M059J (cell line): ENCODE measurements at places on chromosomes 1 and 21. TPM values are rescaled to one million over a fixed set of nuclear protein-coding genes. Genes with fewer than 3 reads are reported as not detected.

Gene SLC44A5
- total RNA-seq, result 0.12 TPM in 1 of 2 replicates, not detected in the other

Gene NCF2
- 10.8 and 17.1 TPM in 2 replicates for total RNA-seq

Gene ZNF669
- total RNA-seq, result 6.9 and 13.4 TPM in 2 replicates

Gene C1orf210
- not detected in 2 replicates for total RNA-seq

Gene GSTM5
- total RNA-seq, result not detected in 2 replicates

Gene OR2T33
- total RNA-seq, result not detected in 2 replicates

Gene TRNP1
- 3.9 and 11.6 TPM in 2 replicates for total RNA-seq

Gene GBP7
- not detected in 2 replicates for total RNA-seq

Gene RAB3B
- 7.4 and 12.6 TPM in 2 replicates for total RNA-seq

Gene PEX11B
- 31.0 and 42.5 TPM in 2 replicates for total RNA-seq

Gene KRTAP13-2
- total RNA-seq, result not detected in 2 replicates

Gene MCOLN3
- total RNA-seq, result 2.1 and 4.3 TPM in 2 replicates

DNA sequence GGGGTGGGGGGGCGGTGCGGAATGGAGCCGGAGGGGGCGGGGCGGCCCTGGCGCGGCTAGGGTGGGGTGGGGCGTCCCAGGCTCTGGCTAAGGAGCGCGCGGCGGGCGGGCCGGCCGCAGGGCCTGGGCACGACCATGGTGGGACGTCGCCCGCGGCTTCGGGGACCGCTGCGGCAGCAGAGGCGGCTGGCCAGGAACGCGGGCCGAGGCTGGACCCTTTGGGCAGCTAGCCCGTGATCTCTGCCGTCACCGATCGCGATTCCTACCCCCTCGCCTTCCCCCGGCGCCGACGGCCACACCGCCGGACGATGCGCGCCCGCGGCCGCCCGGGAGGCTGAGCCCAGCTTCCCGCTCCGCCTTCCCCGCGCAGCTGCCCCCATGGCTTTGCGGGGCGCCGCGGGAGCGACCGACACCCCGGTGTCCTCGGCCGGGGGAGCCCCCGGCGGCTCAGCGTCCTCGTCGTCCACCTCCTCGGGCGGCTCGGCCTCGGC lies at the start of gene MAP3K21:
Gene MAP3K21 (plus strand): TSS at position 74 of the 491 bp plus-strand sequence. CDS start 305 bp downstream, at position 379.
- DNase-seq, result no peak

- DNase-seq, result no peak
These were observed 50.9 kb downstream of the S100B start for GRCh38 chr21:46553993-46554392.

DNA sequence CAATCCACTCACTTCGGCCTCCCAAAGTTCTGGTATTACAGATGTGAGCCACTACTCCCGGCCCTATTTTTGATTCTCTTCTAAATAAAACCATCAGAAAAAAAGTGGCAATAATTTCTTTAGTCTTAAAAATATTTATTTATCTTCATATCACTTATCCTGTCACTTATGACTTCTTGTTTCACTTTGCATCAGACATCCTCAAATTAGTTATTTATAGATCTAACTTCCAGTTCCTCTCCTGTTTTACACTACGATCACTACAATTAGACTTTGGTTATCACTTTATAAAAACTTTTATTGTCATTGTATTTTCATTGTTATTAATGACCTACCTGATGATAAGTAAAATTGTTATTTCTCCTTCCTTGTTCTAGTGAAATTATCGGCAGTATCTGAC lies 783.4 kb upstream of the BRINP3 start:
- DNase-seq, result no peak

DNA sequence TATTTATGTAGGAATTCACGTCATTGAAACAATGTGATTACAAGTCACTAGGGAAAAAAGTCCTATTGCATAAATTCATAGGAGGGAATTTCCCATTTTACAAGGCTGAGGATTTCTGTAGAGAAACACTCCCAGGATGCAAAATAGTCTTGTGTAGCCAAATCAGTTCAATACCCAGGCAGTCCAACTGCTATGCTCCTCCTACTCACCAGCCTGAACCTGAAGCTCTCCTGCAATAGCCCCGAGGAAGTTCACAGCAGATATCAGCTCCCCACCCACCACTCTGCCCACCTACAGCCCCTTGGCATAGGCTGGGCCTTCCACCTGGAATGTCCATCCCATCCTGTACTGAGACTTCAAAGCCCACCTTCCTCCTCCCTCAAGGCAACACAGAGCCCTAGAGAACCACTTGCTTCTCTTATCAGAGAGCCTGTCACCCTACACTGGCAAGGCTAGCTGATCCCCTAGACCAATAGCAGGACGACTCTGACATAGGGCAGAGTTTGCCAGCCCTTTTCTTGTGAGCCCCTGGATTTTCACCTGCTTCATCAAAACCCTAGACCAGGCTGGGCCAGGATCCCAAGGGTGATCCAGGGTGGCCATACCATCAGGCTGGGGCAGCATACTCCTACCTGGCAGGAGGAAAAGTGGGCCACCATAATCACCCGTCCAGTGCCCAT lies 1.5 kb downstream of the LSS start:
- peak; percentile 17 for DNase-seq

DNA sequence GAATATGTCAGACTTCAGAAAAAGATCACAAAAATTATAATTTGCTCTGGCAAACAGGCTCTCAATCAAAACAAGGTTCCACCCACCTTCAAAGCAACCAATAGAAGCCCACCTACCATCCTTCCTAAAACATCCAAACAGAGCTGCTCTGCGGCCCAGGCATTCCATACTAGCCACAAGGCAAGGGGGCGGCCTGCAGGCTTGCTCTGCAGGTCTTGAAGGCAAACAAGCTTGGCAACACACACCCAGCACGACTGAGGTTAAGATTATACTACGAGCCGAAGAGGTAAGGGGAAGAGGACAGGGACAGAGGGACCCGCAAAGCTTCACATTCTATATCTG lies 207.3 kb downstream of the SLC45A1 start:
- DNase-seq, result peak; percentile 36

- DNase-seq, result peak; percentile 79
These were observed 17.6 kb upstream of the IFI6 start for GRCh38 chr1:27689423-27690173.

DNA sequence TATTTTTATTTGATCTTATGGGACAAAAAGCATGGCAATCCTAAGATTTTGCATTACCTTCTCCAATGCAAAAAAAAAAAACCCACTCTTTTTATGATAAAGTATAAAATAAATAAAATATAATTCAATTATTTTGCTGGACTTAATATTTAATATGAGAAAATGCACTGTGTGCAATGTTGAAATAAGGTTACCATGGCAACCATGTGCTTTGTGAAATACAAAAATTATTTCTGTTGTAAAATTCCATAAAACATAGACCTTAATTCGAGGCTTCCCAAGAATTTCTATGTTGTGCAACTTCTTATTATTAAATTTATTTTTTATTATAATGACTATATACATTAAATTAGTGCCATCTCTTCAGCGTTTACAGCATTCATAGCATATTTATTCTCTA lies 989.5 kb downstream of the MRPL39 start:
- no peak for DNase-seq

DNA sequence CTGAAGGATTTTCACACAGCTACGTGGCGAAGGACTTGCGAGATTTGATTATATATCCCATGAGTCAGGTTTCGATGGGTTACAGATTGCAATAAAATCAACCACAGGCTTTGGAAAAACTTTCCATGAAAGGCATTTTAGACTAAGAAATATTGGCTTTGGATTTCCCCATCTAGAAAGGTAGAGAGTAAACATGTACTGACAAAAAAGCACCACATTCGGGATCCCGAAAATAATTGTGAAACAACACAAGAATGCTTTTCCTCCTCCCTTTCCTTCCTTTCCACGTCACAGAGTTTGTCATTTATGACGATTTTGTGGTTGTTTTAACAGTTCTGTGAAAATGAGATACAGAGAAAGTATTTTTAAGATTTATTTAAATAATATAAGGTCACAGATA lies 38.5 kb downstream of the TGFB2 start:
- peak; percentile 63 for DNase-seq

DNA sequence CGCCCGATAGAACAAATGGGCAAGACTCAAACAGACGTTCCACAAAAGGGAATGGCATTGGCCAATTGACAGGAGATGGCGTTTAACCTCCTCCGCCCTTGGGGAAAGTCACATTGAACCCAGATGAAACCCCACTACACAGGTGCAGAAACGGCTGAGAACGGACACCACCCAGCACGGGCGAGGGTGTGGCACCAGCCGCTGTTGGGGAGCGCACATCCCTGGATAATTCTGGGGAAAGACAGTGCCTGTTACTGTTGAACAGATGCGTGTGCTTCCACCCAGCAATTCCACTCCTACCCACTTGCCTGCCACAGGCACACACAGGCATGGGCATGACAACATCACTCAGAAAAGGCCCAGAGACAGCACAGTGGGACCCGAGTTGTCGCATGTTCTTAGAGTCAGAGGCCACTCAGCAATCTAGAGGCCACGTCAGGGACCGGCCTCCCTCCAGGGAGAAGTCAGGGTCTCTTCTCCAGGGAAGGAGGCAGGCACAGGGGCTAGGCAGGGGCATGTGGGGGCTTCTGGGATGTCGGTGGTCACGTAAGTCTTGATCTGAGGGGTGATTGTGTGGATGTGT lies 15.2 kb downstream of the PRXL2B start:
- DNase-seq, result no peak

DNA sequence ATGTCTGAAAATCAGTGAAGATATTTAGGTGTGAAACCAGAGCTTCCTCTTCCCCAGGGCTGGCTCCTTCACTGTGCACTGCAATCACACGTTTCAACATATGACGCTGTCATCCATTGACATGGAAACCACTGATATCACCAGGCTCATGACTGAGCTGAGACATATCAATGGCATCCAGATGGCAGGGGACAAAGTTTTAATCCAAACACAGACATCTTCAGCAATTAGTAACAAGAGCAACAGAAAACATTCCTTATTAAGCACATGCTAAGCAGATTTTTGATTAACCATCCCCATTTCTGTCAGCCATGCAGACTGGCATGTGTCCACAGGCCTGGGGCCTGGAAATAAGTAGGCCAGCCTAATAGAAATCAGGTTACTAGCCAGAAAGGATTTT lies 108.0 kb upstream of the ADAR start:
- no peak for DNase-seq

DNA sequence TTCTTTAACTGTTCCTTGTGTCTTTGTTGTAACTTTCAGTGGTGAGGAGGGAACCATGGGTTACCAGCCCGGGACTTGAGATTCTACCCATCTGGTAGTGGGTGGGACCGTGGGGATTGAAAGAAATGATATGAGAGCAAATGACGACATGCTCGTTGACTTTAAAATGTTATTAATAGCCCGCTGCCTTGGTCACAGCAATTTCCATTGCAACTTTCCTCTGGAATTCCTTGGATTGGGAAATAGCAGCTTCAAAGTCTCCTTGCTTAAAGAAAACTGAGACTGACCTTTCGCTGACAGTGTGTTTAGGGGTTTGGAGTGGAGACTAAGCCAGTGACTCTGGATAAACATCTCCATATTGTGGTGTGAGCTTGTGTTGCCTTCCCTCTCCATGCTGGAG lies 44.2 kb upstream of the MARK1 start:
- DNase-seq, result no peak

DNA sequence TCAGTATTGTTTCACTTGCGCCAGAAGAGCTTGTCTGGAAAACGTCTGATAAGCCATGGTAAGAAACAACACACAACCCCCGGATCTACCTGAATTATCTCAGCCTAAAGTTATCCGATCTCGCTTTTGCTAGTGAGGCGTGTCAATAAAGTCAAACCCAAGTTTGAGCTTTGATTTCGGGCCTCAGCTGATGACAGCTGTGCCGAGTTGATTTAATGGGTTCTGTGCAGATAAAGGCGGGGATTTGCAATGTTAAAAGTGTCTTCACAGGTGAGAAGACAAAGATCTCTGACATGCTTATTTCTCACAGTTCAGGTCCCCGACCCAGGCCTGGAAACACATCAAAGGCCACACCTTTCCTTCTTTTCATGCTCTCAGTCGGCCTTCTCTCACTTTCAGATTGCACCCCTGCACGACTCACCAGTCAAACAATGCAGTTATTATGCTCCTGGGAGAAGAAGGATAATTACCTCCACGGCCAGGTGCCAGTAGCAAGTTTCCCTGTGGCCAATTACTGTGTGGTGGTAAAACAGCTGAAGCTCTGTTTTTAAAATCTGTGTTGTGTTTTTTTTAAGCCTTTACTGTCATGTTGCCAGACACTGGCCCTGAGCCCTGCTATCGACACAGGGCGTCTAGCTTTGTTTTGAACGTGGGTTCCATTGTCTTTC lies 245.3 kb upstream of the RUNX1 start:
- DNase-seq, result peak; percentile 68

- no peak for DNase-seq
These were observed 54.4 kb upstream of the ADARB1 start for GRCh38 chr21:45019887-45020537.

DNA sequence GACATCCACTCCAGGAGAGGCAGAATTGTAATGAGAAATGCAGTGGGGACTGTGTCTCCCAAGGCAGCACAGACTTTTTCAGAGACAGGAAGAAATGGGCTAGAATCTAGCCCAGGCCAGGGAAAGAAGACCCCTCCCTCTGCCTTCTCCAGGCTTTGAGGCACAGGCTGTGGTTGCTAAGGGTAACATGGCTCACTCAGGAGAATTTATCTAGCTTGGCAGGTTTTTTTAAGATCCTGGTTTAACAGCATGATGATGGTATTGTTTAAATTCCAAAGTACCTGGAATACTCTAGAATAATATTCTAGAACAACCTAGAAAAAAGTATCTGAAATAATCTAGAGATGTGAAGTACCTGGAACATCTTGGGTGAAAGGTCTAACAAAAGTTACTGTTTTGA lies 125.6 kb downstream of the URB2 start:
- no peak for DNase-seq

- DNase-seq, result no peak
These were observed 9.3 kb upstream of the TTLL10 start for GRCh38 chr1:1164361-1164700.

GRCh38 chr1:244349103-244349531 lies 102.6 kb downstream of the ADSS2 start:
- peak; percentile 83 for DNase-seq

DNA sequence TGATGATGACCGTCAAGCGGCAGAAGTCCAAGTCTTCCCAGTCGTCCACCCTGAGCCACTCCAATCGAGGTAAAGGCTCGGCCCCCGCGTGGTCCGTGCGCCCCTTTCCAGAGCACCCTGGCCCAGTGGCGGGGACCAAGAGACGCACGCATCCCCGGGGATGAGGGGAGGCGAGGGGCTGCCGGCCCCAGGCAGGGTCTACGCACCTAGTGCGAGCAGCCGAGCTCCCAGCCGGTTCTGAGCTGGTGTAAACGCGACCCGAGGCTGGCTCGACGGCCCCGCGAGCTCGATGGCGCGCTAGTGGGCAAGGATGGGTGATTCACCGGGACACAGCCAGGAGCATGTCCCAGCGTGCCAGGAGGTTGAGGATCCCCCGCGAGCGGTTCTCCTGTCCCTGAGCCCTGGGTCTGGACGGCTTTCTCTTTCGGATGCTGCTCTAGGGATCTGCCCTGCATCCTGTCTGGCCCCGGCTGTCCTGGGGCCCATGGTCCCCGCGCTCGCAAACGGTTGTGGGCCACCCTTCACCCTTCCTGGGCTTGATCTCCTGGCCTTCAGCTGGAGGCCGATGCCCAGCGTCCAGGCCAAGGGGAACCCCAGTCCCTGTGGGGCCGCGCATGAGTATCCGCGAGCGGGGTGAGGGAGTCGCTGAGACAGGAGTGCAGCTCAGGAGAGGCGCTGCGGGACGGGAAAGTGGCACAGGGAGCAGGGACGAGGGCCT lies 689 bp downstream of the PKP1 start:
- DNase-seq, result no peak

GRCh38 chr1:154517661-154518060 lies 15.4 kb upstream of the SHE start:
- DNase-seq, result no peak
